ENCODE measurements at places on chromosomes 12 and 14.

GRCh38 chr12:107501681-107502080, 183.9 kb upstream of the PWP1 start:
- H3K4me1 ChIP-seq = peaks cover 9% of the 10 kb centered on the region
- H3K27ac ChIP-seq = no peak overlapping the region
- DNase-seq = no peak
- no peaks in the 10 kb centered on the region for H3K27me3 ChIP-seq

DNA sequence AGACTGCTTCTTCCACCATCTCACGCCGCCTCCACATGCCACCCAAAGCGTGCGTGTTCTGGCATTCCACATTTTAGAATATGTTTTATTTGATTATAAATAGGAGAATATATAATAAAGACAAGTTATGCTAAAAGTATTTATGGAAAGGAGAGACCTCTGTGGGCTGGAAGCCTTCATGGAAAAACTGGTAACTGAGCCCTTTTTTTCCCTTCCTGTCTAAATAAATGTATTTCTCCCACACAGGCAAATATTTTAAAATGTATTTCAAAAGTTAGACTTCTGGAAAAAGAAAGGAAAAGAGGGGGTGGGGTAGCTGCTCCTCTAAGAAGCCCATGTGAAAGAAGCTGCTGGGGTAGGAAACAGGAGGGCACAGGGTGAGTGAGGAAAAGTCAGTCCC, 16.1 kb upstream of the NR4A1 start:
- no peaks in the 10 kb centered on the region for H3K27me3 ChIP-seq
- no peak for DNase-seq
- no peak overlapping the region for H3K4me3 ChIP-seq
- no peaks in the 10 kb centered on the region for H3K36me3 ChIP-seq

GRCh38 chr12:24505366-24506015, 443.4 kb downstream of the BCAT1 start:
- H3K27me3 ChIP-seq = no peaks in the 10 kb centered on the region
- no peak overlapping the region for H3K4me3 ChIP-seq
- peak; percentile 82 for DNase-seq
- no peak overlapping the region for H3K27ac ChIP-seq

GRCh38 chr14:25658988-25659387, 609.0 kb upstream of the STXBP6 start:
- peak; percentile 1 for DNase-seq
- H3K36me3 ChIP-seq = no peaks in the 10 kb centered on the region
- no peaks in the 10 kb centered on the region for H3K27me3 ChIP-seq

- H3K27ac ChIP-seq = peak overlapping the region; percentile 91
- H3K4me1 ChIP-seq = peaks cover 47% of the 10 kb centered on the region
- no peak for DNase-seq
- H3K27me3 ChIP-seq = no peaks in the 10 kb centered on the region
- H3K4me3 ChIP-seq = no peak overlapping the region
These were observed 8.5 kb upstream of the SYNE3 start for GRCh38 chr14:95524706-95525512.

GRCh38 chr12:3632256-3632655, 120.7 kb downstream of the CRACR2A start:
- H3K4me3 ChIP-seq = no peak overlapping the region
- no peaks in the 10 kb centered on the region for H3K36me3 ChIP-seq
- H3K27me3 ChIP-seq = peaks cover 5% of the 10 kb centered on the region
- no peak for DNase-seq

GRCh38 chr14:103619057-103619456, 10.0 kb upstream of the KLC1 start:
- no peak overlapping the region for H3K4me3 ChIP-seq
- no peaks in the 10 kb centered on the region for H3K36me3 ChIP-seq
- H3K27ac ChIP-seq = no peak overlapping the region
- DNase-seq = no peak

GRCh38 chr12:22276867-22277266, 57.6 kb downstream of the ST8SIA1 start:
- DNase-seq = no peak
- no peak overlapping the region for H3K4me3 ChIP-seq
- H3K36me3 ChIP-seq = no peaks in the 10 kb centered on the region
- H3K4me1 ChIP-seq = no peaks in the 10 kb centered on the region
- H3K27me3 ChIP-seq = no peaks in the 10 kb centered on the region

- peak; percentile 93 for DNase-seq
- peak overlapping the region; percentile 38 for H3K27ac ChIP-seq
- no peak overlapping the region for H3K4me3 ChIP-seq
- H3K27me3 ChIP-seq = no peaks in the 10 kb centered on the region
These were observed 1052.8 kb upstream of the TMEM132C start for GRCh38 chr12:127214186-127214585.

- H3K36me3 ChIP-seq = no peaks in the 10 kb centered on the region
- no peaks in the 10 kb centered on the region for H3K27me3 ChIP-seq
- H3K4me1 ChIP-seq = peaks cover 5% of the 10 kb centered on the region
These were observed 97.0 kb downstream of the TPH2 start for GRCh38 chr12:72035625-72036024.
